ENCODE measurements at places on chromosomes 4 and X.

- DNase-seq: no peak
These were observed 746 bp downstream of the TCEAL7 start for GRCh38 chrX:103330681-103331288.

GRCh38 chrX:9318213-9318612, 146.6 kb upstream of the TBL1X start:
- no peak for DNase-seq

- no peak for DNase-seq
These were observed 21.1 kb upstream of the SMIM10 start for GRCh38 chrX:134969726-134970125.

- no peak for DNase-seq
These were observed 77.2 kb downstream of the PDLIM5 start for GRCh38 chr4:94528792-94529451.

DNA sequence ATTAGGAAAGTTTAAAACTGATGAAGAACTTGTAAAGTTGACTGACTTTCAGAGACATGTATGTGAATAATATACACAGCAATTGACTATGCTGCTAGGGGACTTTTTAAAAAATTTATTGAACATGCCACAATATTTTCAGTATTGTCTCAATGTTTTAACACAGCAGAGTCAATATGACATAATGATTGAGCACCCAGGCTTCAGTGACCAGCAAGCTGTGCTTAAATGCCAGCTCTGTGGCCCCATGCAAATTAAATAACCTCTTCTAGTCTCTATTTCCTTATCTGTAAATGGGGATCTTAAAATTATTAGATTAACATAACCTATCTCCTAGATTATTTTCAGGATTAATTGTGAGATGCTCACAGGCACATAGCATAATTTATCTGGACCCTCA, 56.8 kb upstream of the TXK start:
- DNase-seq: no peak

DNA sequence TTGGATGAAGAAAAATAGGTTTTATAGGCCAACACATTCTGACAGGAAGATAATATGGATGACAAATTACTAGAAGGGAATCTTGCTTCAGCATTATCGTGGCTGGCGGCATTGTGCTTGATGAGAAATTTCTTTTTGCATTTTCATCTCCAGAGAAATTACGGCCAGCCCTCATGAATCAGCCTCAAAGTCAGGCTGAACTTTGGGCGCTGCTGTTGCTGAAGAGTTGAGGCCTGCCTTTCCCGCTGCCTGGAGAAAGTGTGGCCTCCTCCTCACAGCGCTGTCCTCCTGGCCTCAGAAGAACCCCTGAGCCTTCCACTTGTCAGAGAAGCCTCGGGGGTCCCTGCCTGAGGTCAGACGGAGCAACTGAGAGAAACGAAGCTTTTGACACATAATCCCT, 272.4 kb upstream of the KCNIP4 start:
- no peak for DNase-seq

DNA sequence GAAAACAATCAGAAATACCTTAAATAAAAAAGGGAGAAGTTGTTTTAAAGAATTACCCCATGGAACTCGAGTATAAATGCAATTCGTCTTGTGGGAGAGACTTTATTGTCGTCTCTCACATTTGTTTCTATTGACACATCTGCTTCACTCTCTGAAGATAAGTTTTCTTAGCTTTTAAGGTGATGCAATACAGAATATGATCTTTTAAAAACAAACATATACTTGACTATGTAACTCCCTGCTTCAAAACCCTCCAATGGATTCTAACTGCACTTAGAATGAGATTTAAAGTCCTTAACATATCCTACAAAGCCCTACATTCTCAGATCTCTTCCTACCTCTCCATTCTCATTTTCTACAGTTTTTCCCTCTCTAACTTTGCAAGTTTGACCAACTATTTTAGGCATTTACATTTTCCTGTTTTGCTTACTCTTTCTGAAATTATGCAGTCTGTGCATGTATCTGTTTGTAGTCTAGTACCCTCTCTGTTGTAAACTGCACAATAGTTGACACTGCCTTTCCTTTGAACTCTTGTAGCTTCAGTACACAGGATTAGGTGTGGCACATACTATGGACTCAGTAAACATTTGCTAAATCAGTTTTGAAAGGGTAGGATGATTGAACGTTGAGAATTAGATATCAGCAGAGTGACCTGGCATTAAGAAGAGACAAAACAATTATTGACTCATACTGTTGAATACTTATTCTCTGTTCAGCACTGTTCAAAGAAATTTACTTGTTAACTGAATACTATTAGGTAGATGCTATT, 59.8 kb downstream of the AGTR2 start:
- DNase-seq: no peak

DNA sequence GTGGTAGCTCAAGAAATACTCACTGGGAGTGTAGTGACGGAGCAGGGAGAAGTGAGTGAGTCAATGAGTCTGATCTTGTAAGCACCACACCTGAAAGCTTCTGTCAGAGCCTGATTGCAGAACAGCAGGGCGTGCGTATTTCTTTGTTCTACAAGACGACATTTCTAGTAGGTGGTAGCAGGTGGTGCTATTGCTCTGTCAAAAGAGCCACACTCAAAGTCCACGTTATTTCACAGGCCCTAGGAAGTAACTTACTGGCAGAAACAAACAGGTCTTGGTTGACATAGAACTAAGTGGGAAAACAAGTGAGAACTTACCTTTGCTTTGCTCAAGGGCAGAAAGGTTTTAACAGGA, 46.4 kb upstream of the SPRY1 start:
- peak; percentile 68 for DNase-seq

GRCh38 chrX:134985479-134985878, 5.3 kb upstream of the SMIM10 start:
- DNase-seq: no peak

GRCh38 chr4:41070516-41071281, 143.6 kb downstream of the APBB2 start:
- DNase-seq: no peak

DNA sequence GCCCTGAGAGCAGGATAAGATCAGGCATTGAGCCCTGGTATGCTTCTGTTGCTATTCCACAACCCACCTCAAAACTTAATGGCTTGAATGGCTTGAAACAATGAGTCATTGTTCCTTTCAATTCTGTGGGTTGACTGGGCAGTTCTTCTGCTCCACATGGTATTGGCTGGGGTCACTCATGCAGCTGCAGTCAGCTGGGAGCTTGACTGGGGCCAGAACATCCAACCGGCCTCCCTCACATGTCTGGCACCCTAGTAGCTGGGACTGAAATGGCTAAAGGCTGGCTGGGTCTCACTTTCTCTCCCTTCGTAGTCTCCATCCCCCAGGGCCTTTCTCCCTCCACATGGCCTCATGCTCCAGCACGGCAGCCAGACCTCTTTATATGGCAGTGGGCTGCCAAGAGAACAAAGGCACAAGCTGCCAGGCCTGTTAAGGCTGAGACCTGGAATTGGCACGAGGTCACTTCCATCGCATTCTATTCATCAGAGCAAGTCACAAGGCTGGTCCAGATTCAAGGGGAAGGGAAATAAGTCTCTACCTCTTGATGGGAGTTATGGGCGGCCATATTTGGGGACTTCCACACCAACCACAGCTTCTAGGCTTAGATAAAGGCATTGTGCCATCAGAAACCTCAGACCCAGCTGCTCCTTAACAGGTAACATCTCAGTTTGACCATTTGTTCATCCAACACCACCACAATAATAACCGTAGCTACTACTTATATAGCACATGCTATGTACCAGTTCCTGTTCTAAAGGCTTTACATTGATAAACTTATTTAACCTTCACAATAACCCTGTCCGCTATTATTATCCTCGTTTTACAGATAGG, 159.7 kb upstream of the ATP6AP2 start:
- DNase-seq: no peak

- DNase-seq: no peak
These were observed 92.3 kb downstream of the SPRY1 start for GRCh38 chr4:123488916-123489315.

GRCh38 chrX:133297284-133297683, 79.1 kb upstream of the TFDP3 start:
- DNase-seq: no peak

GRCh38 chrX:150486011-150486410, 82.4 kb upstream of the MTM1 start:
- DNase-seq: no peak

- no peak for DNase-seq
These were observed 37.7 kb downstream of the NHS start for GRCh38 chrX:17412692-17413091.

GRCh38 chr4:3335385-3335784, 42.6 kb downstream of the RGS12 start:
- DNase-seq: peak; percentile 55

GRCh38 chr4:57156242-57156990, 46.2 kb upstream of the IGFBP7 start:
- no peak for DNase-seq

GRCh38 chrX:28988246-28988645, 401.0 kb downstream of the IL1RAPL1 start:
- peak; percentile 61 for DNase-seq

GRCh38 chrX:143002206-143002605, 23.5 kb upstream of the SPANXN4 start:
- no peak for DNase-seq

- no peak for DNase-seq
These were observed 153.5 kb downstream of the PCDH18 start for GRCh38 chr4:137378821-137379220.

DNA sequence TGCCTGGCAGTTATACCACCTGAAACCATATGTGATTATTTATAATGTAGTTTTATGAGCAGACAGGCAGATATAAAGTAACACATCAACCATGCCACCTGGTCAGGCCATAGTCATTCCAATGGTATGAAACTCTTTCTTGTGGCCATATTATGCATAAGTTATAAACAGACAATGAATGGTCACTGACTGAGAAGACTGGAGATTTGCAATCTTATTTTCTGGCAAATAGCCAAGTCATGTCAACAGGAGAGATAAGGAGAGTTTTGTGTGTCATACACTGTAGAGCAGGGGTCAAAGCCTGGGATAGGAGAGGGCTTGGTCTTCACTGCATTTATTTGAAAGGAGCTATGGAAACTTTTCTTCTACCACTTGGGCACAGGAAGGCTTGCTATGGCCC, 29.5 kb downstream of the SORBS2 start:
- no peak for DNase-seq

DNA sequence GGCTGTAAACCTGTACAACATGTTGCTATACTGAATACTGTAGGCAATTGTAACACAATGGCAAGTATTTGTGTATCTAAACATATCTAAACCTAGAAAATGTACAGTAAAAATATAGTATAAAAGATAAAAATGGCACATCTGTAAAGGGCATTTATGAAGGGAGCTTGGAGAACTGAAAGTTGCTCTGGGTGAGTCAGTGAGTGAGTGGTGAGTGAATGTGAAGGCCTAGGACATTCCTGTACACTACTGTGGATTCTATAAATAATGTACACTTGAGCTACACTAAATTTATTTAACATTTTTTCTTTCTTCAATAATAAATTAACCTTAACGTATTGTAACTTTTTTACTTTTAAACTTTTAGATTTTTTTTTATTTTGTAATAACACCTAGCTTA, 5.0 kb upstream of the SHROOM4 start:
- no peak for DNase-seq

DNA sequence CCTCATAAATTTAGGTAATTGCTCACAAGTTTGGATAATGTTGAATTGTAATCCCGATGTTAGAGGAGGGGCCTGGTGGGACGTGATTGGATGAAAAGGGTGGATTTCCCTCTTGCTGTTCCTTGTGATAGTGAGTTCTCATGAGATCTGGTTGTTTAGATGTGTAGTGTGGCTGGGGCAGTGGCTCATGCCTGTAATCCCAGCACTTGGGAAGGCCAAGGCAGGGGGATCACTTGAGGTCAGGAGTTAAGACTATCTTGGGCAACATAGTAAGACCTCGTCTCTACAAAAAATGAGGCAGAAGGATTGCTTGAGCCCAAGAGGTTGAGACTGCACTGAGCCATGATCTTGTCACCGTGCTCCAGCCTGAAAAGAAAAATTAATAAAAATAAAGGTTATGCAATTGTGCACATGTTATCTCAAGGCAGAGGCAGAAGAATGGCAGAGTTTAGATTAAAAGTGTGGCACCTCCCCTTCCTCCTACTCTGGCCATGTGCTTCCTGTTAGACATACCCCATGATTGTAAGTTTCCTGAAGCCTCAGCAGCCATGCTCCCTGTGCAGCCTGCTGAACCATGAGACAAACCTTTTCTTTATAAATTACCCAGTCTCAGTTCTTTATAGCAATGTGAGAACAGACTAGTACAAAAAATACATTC, 36.5 kb downstream of the ERVMER34-1 start:
- DNase-seq: no peak

DNA sequence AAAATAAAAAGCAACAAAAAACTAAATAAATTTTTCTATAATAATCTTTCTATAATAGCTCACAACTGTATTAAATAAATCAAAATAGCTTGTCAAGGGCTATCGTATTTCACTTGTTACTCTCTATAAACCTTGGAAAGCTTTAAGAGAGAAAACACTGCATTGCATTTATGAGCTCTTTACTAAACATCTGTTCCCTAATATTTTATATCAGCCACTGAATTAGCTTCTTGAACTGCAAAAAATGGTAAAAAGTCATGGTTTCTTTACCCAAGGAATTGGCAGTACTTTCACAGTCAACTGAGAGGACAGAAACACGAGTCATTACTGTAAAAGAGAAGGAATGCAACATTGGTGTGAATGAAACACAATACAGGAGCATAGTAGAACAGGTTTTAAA, 671.2 kb downstream of the PCDH18 start:
- no peak for DNase-seq

DNA sequence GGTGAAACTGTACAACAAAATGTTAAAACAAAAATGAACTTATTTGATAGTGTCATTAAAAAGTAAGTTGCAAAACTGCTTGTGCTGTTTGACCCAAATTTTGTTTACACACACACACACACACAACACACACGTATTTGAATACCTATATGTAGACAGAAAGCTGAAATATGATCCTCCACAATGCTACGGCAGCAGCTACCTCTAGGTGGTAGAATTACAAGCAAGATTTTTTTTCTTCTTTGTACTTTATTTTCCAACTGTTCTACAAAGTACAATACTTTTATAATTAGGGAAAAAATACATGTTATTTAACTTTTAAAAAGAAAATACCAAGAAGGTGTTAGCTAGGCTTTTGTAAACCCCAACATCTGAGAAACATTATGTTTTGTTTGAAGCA, 1.2 kb downstream of the CYTL1 start:
- DNase-seq: peak; percentile 12

- DNase-seq: no peak
These were observed 34.8 kb downstream of the IGFBP7 start for GRCh38 chr4:57075367-57075766.

DNA sequence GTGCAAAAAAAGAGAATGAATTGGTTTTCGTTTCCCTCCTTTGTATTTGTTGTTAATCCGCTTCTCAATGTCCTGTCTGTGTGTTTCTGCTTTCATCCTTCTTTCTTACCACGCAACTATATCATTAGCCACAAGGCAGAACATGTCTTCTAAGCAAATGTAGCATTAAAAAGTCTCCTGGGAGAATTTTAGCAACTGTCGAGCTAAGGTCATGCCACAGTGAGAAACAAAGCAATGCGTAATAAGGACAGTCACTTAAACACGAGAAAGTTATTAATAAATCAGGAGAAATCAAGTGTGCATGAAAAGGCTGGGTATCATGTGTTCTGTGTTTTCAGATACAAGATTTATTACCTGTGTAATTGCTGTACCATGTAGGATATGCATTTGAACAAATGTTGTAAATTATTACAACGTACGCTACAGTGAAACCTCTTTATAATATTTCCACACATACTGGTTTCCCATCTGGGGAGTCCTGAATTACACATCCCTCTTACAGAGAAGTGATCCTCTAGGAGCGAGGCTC, 890.8 kb downstream of the TRIML1 start:
- DNase-seq: peak; percentile 31

Data from NCI-H1417 (cell line).